ENCODE measurements at places on chromosomes 7 and 10. TPM values are rescaled to one million over a fixed set of nuclear protein-coding genes. Genes with fewer than 3 reads are reported as not detected.

The ENTPD1 gene
- total RNA-seq = 16.8 TPM

The PON1 gene
- not detected for total RNA-seq

The ACTL6B gene
- total RNA-seq = not detected

The FGFBP3 gene
- 1.3 TPM for total RNA-seq

The GPR26 gene
- total RNA-seq = not detected

The EZH2 gene
- 92.5 TPM for total RNA-seq

Measured in T-helper 2 cell treated with Interferon-gamma antibody and Interleukin-4, amounts not matched to agents 100 ng/mL and 5 ng/mL, for 36 hours (primary cell).